ENCODE measurements at places on chromosomes 5 and 9.

DNA sequence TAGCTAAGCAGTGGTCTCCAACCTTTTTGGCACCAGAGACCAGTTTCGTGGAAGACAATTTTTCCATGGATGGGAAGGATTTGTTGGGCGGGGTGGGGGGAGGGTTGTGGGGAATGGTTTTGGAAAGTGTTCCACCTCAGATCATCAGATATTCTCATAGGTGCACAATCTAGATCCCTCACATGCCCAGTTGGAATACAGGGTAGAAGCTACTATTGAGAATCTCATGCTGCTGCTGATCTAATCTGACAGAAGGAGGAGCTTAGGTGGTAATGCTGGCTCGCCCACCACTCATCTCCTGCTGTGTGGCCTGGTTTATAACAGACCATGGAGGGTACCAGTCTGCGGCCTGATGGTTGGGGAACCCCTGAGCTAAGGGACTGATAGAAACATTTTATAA lies 662.7 kb upstream of the RGMB start:
- DNase-seq = no peak

- no peak for DNase-seq
Observed at GRCh38 chr5:154242964-154243376, 52.4 kb downstream of the GALNT10 start.

DNA sequence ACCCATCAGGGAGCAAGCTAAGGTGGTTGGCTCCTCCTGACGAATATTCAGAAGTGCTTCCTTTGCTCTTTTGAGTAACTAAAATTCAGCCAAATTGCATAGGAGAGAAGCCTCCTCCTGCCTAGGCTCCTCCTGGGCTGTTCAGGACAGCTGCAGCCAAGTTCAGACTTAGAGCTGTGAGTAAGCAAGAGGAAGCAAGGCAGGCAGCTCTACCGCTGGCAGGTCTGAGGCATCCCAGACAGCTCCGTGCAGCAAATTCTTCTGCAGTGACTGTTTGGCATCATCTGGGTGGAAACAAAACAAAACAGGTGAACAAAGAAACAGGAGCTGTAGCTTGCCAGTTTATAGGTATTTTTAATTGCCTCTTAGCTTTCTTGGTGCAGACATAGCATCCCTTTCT lies 421.0 kb downstream of the GADD45G start:
- DNase-seq = no peak

DNA sequence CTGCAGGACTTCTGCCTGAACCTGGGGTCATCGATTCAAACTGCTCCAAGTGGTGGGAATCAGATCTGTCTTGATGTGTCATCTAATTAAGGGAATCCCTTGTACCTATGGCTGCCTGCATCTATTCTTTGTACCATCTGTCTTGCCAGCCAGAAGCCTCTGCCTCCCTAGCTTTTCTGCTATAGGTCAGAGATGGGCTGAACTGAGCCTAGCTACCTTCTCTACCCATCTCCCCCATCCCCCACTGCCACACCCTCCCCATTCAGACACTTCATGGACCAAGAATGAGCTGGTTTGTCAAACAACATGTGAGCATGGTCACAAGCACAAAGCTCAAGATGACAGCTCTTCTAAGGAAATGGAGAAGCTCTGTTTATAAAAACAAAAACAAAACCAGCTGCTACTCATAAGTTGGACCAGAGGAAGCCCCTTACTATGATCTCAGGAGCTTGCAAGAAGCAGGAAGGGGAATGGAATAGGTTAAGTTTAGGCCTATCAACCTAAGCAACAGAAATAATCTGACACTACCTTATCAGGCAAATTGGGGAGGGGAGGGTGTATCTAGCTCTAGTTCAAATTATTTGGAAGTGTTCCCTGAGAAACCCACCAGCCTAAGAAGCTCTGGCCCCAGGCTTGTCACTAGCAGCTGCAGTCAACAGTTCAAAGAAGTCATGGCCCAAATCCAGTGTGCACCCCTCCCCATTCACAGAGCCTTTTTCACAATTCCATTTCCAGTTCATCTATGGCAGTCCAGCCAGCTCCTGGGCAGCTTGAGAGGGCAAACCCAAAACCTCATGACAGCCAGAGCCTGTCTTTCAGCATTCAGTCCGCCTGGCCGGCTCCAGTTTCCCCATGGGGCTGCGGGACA lies 29.9 kb downstream of the SKP1 start:
- DNase-seq = no peak

All from stimulated activated CD8-positive, alpha-beta memory T cell treated with anti-CD3 and anti-CD28 coated beads, Interleukin-7, amount 100 ng/mL, for 1 hour (primary cell).